ENCODE measurements at places on chromosomes 1 and 21.

- H3K27me3 ChIP-seq, result no peaks in the 10 kb centered on the region
- peaks cover 6% of the 10 kb centered on the region for H3K4me1 ChIP-seq
- H3K36me3 ChIP-seq, result no peaks in the 10 kb centered on the region
- no peak overlapping the region for H3K4me3 ChIP-seq
- H3K27ac ChIP-seq, result no peak overlapping the region
- peak; percentile 12 for DNase-seq
These were observed 23.5 kb downstream of the SMYD3 start for GRCh38 chr1:246483569-246483933.

- no peak overlapping the region for H3K27ac ChIP-seq
- peaks cover 33% of the 10 kb centered on the region for H3K4me1 ChIP-seq
- DNase-seq, result no peak
These were observed 77.6 kb downstream of the SPATA46 start for GRCh38 chr1:162299018-162299417.

GRCh38 chr1:109771712-109772657 lies 8.3 kb upstream of the EPS8L3 start:
- no peaks in the 10 kb centered on the region for H3K4me1 ChIP-seq
- no peaks in the 10 kb centered on the region for H3K27me3 ChIP-seq
- H3K27ac ChIP-seq, result no peak overlapping the region
- no peaks in the 10 kb centered on the region for H3K36me3 ChIP-seq
- no peak overlapping the region for H3K4me3 ChIP-seq

DNA sequence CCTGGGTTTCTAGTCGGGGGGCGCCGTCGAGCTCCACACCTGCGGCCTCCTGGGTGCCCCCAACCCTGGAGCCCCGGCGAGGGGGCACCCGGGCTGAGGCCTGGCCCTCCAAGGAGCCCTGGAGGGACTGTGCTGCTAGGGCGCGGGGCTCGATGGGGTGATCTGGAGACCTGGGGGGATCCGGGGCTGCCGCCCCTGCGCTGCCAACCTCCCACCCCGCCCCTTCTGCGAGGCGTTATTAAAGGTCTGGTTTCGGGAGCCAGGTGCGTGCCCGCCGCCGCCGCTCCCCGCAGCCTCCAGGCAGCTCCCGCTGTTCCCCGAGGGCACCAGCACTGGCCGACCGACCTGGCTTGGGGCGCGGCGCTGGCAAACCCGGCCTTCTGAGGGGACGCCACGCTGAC lies 746 bp upstream of the POFUT2 start:
- H3K27ac ChIP-seq, result no peak overlapping the region
- H3K27me3 ChIP-seq, result no peaks in the 10 kb centered on the region
- H3K36me3 ChIP-seq, result peaks cover 19% of the 10 kb centered on the region
- DNase-seq, result no peak
- H3K4me1 ChIP-seq, result peaks cover 16% of the 10 kb centered on the region

DNA sequence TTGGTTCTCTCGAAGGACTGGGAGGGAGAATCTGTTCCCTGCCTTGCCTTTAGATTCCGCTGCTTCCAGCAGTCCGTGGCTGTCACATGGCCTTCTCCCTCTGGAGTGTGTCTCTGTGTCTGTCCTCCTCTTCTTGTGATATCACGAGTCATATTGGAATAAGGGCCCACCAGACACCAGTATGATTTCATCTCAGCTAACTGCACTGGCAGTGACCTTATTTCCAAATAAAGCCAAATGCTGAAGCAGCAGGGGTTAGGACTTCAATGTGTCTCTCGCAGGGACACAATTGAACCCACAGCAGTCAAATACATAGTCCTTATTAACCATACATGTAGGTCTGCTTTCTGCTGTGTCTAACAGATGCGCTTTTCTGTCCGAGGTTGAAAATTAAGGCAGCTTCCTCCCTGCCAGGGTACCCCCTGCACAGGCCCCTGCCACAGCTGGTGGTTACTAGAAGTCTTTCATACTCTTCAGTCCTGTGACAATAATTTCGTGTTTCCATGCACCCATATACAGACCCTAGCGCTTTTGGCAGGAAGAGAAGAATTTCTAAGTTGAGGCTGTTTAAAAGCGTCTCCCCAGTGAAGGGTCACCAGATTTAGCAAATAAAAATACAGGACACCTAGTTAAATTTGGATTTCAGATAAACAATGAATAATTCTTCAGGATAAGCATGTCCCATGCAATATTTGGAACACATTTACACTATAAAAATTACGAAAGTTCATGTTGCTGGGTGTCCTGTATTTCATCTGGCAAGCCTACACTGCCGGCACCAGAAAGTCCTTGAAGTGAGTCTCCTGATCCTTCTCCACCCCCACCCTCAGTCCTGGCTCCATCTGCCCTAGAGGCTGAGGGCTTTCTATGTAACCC lies 182.1 kb downstream of the ETS2 start:
- H3K27me3 ChIP-seq, result no peaks in the 10 kb centered on the region
- H3K36me3 ChIP-seq, result no peaks in the 10 kb centered on the region
- H3K4me1 ChIP-seq, result peaks cover 55% of the 10 kb centered on the region
- peak overlapping the region; percentile 71 for H3K27ac ChIP-seq
- no peak overlapping the region for H3K4me3 ChIP-seq

DNA sequence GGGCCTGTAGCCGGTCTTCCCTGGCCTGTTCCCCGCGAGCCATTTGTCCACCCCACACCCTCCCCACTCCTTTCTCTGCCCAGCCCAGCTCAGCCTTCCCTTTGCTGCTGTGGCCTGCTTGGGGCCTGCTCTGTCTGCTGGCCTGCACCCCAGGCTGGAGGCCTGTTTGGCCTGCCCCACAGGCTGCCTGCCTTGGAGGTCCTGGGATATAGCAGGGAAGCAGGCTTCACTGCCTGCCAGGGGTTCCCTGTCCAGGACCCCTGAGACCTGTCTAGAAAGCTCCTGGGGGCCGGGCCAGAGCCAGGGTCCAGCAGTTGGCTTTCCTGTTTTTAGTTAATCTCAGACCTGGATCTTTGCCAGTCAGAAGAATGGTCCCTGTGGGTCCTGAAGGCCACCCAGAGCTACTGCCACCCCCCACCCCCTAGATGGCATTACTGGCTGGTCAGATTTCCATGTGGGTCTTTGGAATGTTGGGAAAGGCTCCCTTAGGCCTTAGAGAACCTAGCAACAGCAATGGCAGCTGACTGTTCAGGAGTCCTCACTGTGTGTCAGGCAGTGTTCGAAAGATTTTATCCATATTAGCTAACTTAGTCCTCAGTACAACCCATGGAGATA lies 7.7 kb downstream of the ZNF362 start:
- no peaks in the 10 kb centered on the region for H3K36me3 ChIP-seq
- peaks cover 14% of the 10 kb centered on the region for H3K4me1 ChIP-seq
- H3K4me3 ChIP-seq, result no peak overlapping the region
- no peak overlapping the region for H3K27ac ChIP-seq
- H3K27me3 ChIP-seq, result no peaks in the 10 kb centered on the region

DNA sequence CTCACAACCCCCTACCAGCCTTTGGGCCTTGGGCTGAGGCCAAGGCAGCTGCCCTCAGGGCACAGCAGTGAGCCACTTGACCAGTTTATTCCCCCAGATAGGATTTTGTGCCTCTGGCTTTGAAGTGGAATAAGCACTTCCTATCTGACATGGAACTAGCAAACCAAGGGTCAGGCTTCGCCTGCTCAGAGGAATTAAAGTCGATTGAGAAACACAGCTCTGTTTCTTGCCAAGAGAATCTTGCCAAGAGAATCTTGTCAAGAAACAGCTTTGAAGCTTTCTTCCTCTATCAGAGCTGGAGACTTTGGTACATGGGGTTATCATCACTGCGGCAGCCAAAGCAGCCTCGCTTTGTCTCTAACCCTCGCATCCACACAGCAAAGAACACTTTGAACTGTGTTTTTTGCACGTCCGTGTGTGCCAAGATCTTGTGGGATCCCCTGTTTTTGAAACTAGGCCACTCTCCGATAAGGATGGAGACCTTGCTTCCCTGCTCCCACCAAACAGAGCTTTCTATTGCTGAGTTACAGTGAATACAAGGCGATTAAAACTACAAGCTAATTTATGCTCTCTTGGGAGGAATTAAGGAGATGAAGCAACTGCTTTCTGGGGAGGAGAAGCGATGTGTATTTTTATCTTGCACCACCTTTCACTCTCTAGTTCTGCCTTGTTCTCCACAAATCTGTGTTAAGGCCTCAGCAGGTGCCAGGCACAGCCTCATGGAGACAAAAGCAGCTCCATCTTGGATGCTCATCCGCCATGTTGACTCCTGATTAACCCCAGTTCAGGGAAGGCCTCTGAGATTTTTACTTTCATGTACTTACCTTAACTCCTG lies 67.3 kb downstream of the RHOU start:
- H3K4me3 ChIP-seq, result no peak overlapping the region
- H3K4me1 ChIP-seq, result peaks cover 3% of the 10 kb centered on the region
- peaks cover 10% of the 10 kb centered on the region for H3K27me3 ChIP-seq
- H3K27ac ChIP-seq, result no peak overlapping the region

- DNase-seq, result peak; percentile 16
- H3K36me3 ChIP-seq, result no peaks in the 10 kb centered on the region
- peak overlapping the region; percentile 98 for H3K4me3 ChIP-seq
- H3K27me3 ChIP-seq, result no peaks in the 10 kb centered on the region
These were observed 1.0 kb downstream of the TP53BP2 start for GRCh38 chr1:223844787-223845036.

DNA sequence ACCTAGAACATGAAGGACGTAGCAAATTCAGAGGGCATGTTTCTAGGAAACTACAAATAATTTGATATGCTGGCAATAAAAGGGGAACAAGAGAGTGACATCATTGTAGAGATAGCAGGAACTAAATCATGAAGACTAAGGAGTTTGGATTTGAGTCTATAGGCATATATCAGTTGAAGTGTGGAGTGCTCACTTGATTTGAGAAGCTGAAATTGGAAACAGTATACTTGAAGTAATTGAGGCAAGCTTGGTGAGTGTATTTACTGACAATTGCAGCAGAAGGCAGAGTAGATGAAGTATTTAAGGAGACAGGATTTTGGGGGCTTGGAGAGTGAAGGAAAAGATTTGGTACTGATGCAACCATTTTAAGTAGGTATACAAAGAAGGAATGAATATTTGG lies 6.4 kb upstream of the TMCO2 start:
- no peak overlapping the region for H3K27ac ChIP-seq
- H3K36me3 ChIP-seq, result peaks cover 28% of the 10 kb centered on the region
- no peaks in the 10 kb centered on the region for H3K4me1 ChIP-seq
- DNase-seq, result no peak
- no peaks in the 10 kb centered on the region for H3K27me3 ChIP-seq

DNA sequence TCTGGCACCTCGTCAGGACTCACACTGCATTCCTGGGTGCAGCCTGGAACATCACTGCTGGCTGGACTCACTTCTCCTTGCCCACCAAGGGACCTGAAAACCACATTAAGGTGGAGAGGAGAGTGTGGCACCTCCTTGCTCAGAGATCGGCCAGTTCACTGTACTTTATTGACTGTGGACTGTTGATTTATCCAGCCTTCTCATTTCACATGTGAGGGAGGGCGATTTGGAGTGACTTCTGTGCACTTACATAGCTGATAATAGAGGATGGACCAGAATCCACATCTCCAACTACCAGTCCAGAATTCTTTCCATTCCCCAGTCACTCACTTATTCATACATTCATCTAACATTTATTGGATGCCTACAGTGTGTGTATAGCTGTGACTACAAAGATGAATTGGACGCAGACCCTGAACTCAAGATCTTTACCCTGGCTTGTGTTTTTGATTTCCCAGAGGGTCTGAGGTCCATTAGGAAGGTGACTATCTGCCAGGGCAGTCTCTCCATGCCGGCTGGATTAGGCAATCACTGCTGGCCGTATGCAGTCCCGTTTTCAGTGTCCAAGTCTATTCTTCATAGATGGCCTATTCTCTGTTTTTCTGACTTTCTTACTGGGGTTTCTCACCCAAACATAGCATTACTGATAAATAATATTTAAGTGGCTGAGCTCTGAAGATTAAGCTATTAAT lies 233.5 kb upstream of the SGIP1 start:
- DNase-seq, result no peak
- no peak overlapping the region for H3K27ac ChIP-seq
- no peaks in the 10 kb centered on the region for H3K4me1 ChIP-seq
- H3K27me3 ChIP-seq, result no peaks in the 10 kb centered on the region
- no peaks in the 10 kb centered on the region for H3K36me3 ChIP-seq

GRCh38 chr1:185561629-185562028 lies 172.6 kb upstream of the HMCN1 start:
- DNase-seq, result no peak
- H3K27ac ChIP-seq, result no peak overlapping the region
- H3K36me3 ChIP-seq, result no peaks in the 10 kb centered on the region

DNA sequence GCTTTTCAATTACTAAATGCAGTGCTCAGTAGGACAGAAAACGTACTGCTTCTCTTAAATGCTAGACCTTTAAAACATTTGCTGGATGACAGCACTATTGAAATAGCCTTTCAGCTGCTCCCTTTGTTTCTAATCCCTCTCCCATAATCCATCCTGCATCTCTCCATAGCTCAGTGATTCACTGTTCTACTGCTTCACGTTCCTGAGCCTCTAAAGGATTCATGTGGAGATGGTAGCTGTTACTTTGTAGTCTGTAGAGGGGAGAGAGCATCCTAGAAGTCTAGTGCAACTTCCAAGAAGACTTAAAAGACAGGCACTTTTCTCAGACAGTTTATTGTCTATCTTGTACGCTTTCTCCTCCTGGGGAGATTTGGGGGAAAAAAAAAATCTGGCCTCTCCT lies 51.4 kb downstream of the LRRC8B start:
- no peak for DNase-seq
- H3K27me3 ChIP-seq, result no peaks in the 10 kb centered on the region
- H3K4me3 ChIP-seq, result no peak overlapping the region
- no peaks in the 10 kb centered on the region for H3K36me3 ChIP-seq

- peak overlapping the region; percentile 96 for H3K27ac ChIP-seq
- peak; percentile 42 for DNase-seq
- H3K36me3 ChIP-seq, result no peaks in the 10 kb centered on the region
- no peaks in the 10 kb centered on the region for H3K27me3 ChIP-seq
These were observed 228.6 kb downstream of the PAPPA2 start for GRCh38 chr1:176691251-176692228.

DNA sequence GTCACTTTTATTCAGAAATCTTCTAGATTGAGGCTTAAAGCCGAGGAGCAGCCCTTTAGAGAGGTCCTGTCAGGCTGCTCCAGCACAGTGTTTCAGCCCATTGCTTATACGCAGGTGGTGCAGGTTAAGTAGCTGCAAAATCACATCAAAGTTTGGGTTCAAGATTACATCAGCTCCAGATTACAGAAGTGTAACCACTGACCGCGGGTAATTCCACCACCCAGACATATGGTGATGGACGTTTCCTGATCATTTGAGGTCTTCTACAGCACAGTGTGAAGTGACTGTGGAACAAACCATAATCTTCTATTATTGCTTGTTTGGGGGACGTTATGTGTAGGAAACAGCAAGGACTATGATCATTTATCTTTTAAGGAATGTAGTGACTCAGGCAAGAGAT lies 11.8 kb downstream of the C1orf115 start:
- no peaks in the 10 kb centered on the region for H3K27me3 ChIP-seq
- H3K27ac ChIP-seq, result no peak overlapping the region
- no peak for DNase-seq
- no peak overlapping the region for H3K4me3 ChIP-seq

- no peaks in the 10 kb centered on the region for H3K4me1 ChIP-seq
- H3K36me3 ChIP-seq, result no peaks in the 10 kb centered on the region
- no peak overlapping the region for H3K4me3 ChIP-seq
These were observed 100.6 kb upstream of the KCNJ15 start for GRCh38 chr21:38156200-38156599.

GRCh38 chr21:36129219-36129618 lies 5.7 kb upstream of the CBR3 start:
- DNase-seq, result no peak
- H3K4me3 ChIP-seq, result no peak overlapping the region
- no peaks in the 10 kb centered on the region for H3K36me3 ChIP-seq
- H3K27ac ChIP-seq, result no peak overlapping the region
- no peaks in the 10 kb centered on the region for H3K4me1 ChIP-seq

Data from cardiac muscle cell (in vitro differentiated cells and primary cell).